Nucleus accumbens (tissue), 56 donors: ENCODE measurements at places on chromosomes 3 and 15.

- no peak for DNase-seq
Measured at GRCh38 chr15:69854521-69855181, 243.1 kb downstream of the TLE3 start.

- no peak for DNase-seq
Measured at GRCh38 chr3:54859184-54859583, 68.7 kb downstream of the LRTM1 start.

- no peak for DNase-seq
Measured at GRCh38 chr3:133928903-133929607, 33.4 kb upstream of the RAB6B start.

DNA sequence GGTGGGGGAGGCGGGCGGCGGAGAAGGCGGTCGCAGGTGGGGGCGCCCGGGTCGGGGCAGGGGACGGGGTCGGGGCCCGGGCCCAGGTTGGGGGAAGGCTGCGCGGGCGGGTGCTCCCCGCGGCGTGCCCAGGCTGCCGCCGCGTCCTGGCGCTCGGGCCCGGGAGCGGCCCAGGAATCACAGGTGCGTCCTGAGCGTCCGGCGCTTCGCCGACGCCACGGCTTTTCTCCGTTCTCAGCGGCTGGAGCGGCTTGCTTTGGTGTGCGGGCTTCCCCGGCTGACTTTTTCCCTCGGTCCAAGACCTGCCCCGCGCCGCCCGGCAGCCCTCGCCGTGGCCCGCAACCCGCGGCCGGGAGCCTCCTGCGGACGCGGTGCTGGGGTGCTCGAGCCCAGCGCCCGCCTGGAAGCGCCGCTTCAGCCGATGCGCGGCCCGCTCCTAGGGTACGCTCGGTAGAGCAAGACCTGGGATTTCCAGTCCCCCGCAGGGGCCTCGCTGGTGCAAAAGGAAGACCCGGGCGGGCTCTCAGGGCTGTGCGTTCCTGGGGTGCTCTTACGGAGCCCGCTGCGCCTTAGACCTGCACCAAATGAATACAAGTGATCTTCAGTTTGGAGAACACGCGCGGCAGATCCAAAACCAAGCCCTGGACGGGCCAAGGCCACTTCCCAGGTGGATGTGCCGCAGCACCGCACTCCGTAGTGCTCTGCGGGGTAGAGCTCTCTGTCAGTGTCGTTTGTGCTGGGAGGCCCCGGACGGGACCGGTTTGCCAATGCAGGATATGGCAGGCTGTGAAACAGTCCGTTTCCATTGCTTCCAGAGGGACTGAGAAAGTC lies 639 bp downstream of the NIPA1 start:
- DNase-seq = no peak

DNA sequence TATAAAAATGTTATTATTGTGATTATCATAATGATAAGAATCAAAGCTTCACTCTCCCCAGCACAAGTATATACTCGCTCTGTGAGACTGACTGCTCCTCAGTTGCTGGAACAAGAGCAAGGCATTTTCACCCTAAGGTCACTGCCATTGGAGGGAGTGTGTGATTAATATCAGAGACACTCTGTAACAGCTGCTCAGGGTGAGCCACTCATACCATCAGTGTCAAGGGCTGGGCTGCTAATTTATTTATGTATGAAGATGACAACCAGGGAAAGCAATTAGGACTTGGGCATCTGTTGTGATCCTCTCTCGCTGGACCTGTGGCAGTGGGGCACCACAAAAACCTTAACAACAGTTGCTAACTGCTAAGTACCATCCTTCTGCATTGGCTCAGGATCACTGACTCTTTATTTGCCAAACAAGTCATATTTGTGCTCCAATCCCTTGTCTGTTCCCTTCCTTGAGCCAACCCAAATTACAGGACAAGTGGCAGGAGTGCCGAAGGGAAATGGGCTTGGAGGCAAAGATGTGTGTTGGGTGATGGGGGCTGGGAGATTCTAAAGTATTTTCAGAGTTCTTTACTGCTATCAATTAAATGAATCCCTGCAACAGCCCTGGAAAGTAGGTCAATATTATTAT lies 297.5 kb upstream of the STT3B start:
- DNase-seq = no peak

- no peak for DNase-seq
Measured at GRCh38 chr3:105274958-105275357, 91.8 kb upstream of the ALCAM start.

- DNase-seq = peak; percentile 8
Measured at GRCh38 chr3:41026394-41027177, 172.7 kb upstream of the CTNNB1 start.

DNA sequence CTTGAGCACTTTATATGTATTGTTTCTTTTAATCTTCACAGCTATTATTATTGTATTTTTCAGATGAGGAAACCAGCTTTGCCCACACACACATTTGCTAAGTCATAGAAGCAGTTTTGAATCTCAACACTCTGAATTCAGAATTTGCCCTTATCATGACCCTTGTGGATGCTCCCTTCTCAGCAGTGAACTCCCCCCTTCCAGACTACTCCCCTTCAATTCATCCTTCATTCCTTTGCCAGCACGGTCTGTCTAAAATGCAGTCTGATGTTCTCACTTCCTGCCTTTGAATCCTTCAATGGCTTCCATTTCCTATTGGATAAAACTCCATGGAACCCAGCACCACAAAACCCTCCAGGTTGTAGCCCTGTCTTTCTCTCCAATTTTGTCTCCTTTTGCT lies 52.5 kb upstream of the TSC22D2 start:
- no peak for DNase-seq
